NB4 (cell line): ENCODE measurements at places on chromosomes 1 and 21.

DNA sequence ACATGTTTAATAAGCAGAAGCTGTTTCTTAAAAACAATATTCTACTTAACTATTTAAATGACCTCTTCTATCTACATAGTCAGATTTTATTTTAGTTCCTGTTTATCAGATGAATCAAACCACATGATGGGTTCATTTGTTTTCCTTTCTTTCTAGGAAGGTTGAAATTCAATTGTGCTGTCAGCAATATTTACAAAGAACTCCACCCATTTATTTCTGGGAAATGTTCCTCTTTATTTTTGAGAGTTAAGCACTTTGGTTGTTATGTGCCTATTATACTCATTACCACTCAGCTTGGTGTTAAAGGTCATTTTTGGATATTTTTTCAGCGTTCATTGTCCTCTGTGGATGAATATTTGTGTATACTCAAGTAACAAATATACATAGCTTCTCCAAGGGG lies 84.9 kb downstream of the C4BPA start:
- no peak for DNase-seq

GRCh38 chr1:107870696-107871095 lies 94.3 kb downstream of the VAV3 start:
- DNase-seq: no peak

DNA sequence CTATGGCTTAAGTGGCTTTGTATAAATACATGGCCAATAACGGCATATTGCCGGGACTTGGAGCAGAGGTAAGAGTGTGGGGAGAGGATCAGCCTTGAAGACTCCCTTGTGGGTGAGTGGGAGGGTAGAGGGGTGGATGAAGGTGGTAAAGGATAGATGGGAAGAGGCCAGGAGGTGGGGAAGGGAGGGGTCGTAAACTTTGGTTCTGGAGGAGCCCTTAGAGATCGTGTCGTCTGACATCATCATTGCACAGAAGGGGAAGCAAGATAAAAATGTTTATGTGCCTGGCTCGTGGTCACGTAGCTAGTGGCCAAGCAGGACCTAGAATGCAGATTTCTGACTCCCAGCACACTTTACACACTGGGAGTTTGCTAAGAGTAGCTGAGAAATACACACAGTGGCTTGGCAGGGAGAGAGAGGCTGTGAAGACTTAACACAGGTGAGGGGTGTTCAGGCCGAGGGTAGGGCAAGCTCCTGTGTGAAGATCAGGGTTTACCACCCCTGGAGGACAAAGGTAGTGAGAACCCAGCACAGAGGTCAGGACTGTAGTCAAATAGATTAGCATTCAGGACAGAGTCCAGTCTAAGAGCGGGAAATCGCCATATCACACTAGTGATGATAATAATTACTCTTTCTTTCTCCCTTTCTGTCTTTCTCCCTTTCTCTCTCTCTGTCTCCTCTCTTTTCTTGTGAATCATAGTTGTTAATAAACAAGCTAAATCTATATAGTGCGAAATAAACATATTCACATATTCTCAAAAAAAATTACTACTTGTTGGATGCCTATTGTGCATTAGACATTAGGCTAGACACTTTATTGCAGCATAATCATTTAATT lies 75.5 kb downstream of the LRRC8D start:
- peak; percentile 68 for DNase-seq

DNA sequence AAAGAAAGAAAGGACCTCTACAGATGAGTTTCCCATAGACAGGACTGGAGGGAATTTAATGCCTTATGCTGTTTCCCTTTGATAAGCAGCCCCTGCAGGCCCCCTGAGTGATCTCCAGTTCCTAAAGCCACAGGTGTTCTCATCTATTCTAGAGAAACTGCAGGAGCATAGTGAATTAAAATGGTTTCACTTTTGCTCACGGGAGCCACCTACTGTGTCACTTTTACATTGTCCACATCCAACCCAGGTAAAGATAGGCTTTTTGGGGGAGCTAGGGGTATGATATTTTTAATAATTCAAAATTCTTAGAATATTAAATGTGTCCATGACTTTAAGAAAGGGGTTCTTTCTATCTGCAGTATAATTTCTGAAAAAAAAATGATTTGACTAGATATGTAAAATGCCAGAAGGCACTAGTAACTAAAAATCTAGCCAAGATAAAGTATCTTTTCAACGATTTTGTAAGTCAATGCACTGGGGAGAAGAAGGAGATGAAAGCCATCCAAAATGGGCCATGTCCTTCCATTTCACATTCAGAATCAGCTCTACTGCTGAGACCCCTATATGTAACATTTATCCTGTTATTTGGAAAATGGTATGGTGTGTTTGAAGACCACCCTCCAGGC lies 267.3 kb upstream of the DUSP10 start:
- peak; percentile 33 for DNase-seq

DNA sequence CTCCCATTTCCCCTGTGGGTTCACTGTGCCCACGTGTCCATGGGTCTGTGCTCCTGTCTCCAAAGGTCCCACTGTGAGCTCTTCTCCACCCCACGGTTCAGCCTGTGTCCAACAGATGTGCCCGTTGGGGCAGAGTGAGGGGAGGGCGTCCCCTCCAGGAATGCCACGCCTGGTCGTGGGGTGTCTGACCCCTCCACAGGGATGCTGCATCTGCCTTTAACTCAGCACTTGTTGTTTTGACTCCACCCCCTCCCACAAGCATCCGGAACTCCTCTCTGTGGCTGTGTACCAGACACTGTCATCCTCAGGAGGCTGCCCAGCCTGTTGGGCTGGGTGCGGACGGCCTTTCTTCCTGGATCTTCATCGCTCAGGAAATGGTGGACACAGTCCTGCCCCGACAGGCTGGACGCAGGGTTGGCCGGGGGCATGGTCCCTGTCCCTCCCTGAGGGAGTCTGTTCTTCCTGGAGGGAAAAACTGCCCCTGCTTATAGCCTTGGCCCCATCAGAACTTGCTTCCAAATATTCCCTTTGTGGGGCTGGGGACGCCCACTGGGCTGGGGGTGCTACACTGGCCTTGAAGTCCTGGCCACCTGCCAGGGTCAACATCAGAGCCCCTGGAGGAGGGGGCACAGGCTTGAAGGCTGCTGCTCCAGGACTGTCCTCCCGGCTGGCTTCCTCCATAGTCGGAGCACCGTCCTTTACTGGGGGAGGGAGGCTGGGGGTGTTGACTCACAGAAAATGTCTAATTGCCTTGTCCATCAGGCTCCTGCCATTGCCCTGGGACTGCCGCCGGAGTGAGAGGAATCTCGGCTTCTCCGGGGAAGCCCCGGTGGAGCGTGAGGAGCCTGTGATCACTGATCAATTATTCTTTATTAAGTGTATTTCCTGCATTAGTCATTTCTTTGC lies 182.0 kb upstream of the C1orf174 start:
- DNase-seq: no peak

- DNase-seq: no peak
These were observed 76.1 kb downstream of the SLC25A24 start for GRCh38 chr1:108124023-108124422.

GRCh38 chr1:46612937-46613660 lies 3.5 kb downstream of the MOB3C start:
- no peak for DNase-seq

DNA sequence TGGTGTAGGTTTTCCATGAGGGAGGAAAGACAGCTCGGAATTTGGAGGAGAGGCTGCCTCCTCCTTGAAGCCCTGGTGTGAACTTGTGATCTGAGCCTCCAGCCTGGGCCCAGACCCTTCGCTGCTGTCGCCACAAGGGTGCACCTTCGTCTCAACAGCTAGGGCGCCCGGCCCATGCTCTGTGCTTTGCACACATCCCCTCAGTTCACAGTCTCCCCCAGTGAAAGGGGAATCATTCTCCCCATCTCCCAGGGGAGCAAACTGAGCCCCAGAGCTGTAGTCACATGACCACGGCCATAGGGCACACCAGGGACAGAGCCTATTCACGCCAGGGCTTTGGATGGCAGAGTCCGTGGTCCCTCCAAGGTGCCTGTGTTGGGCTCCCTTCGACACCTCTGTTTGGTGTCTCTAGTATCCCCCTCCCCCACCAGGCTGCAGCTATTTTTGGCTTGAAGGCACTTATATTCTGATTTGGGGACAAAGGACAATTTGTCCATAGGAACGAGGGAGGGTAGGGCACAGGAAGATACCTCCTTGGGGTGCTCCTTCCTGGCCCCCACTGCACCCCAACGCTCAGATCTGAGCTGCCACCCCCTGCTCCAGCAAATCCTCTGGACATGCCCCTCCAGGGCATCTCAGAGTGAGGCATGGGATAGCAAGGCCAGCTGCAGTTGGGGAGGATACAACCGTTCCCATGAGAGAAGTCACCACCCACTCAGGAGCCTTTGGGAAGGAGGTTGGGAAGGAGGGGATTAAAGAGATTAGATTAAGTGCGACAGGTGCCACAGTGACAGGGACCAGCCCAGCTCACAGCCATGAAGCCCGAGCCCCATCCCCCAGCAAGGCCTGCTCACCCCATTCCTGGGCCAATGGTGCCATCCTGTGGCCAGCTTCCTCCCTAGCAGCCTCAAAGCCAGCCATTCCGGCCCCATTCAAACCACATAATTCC lies 15.7 kb downstream of the MATN1 start:
- peak; percentile 71 for DNase-seq

GRCh38 chr21:44083631-44084291 lies 23.4 kb upstream of the PWP2 start:
- DNase-seq: no peak

GRCh38 chr1:162353078-162353477 lies 23.6 kb downstream of the SPATA46 start:
- peak; percentile 14 for DNase-seq

DNA sequence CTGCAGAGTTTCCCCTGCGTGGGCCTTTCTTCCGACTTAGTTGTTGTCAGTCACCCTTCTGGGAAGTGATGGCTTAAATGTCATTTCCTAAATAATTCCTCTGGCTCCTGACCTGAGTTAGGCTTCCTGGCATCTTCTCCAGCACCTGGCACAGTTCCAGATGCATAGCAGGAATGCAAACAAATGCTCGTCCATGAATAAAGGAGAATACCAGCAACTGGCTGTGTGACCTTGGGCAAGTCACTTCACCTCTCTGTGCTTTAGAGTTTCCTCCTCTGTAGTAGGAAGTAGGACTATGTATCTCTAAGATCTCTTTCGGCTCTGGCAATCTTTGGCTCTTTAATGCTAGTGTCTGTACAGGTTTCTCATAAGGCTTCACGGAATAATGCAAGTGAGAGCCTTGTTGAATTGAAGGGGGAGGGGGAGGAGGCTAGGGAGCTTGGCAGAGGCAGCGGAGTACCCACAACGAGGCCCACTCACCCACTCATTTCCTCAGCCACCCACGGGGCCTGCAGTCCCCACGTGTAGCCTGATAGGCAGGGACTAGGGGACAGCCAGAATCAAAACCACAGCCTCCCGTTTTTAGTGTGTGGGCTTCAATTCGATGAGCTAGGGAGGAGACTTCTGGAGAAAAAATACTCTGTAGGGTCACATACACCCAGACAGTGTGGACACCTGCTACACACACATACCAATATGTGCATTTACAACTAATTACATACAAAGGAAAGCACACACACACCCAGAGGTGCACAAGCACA lies 48.1 kb downstream of the TENT5C start:
- DNase-seq: no peak

DNA sequence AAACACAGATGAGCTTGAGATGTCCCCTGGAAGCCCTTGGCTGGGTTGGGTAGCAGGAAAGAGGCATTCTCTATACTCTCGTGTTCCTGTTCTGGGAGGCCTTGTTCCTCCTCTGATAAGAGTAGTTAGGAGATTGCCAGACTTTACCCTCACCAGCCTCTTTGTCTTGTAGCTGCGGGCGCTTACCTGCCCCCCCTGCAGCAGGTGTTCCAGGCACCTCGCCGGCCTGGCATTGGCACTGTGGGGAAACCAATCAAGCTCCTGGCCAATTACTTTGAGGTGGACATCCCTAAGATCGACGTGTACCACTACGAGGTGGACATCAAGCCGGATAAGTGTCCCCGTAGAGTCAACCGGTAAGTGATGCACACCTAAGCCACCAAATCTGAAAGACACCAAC lies 5.2 kb downstream of the AGO1 start:
- no peak for DNase-seq

GRCh38 chr21:26177187-26177586 lies 6.6 kb upstream of the APP start:
- DNase-seq: no peak

GRCh38 chr21:15250384-15250783 lies 185.6 kb upstream of the NRIP1 start:
- no peak for DNase-seq

GRCh38 chr1:90940746-90941145 lies 81.1 kb downstream of the ZNF644 start:
- no peak for DNase-seq

GRCh38 chr1:209627027-209627731 lies 25.0 kb downstream of the LAMB3 start:
- peak; percentile 32 for DNase-seq

GRCh38 chr21:15682977-15683376 lies 46.8 kb upstream of the USP25 start:
- peak; percentile 53 for DNase-seq

GRCh38 chr1:30305061-30305460 lies 418.3 kb downstream of the MATN1 start:
- DNase-seq: no peak

GRCh38 chr1:226125097-226125630 lies 61.4 kb downstream of the ACBD3 start:
- DNase-seq: peak; percentile 84

- DNase-seq: no peak
These were observed 513.0 kb downstream of the PTPRC start for GRCh38 chr1:199151634-199152425.

DNA sequence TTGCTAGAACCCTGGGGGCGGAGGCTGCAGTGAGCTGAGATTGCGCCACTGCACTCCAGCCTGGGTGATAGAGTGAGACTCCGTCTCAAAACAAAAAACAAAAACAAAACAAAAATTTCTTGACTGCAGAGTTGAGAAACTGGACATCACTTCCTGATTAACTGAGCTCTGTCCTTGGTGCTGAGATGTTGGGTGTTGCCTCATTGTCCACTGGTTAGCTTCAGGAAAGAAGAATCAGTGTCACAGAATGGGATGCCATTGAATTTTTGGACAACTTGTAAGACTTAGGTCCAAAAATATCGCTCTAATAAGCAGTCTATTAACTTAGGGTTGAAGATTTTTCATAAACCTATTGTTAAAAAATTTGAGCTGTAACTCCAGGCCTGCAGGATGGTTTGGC lies 23.8 kb upstream of the KCNA10 start:
- peak; percentile 47 for DNase-seq

DNA sequence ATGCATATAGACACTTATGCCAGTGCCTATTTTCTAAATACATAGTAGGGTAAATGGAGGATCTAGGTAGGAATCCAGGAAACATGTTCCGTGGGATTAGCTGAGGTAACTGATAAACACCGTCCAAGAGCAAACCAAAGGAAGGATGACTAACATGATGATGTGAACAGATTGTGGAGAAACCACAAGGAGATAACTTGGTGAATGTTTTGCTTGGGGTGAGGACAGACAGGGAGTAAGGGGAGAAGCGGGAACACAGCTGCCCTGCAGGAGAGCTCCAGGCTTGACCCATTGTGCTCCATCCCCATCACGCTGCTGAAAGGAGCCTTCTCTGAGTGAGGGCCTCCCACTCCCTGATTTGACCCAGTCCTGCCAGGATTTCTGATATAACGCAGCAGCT lies 87.0 kb upstream of the ZC3H11B start:
- no peak for DNase-seq

- no peak for DNase-seq
These were observed 283.6 kb upstream of the C1orf105 start for GRCh38 chr1:172136925-172137324.

- DNase-seq: no peak
These were observed 43.9 kb downstream of the FH start for GRCh38 chr1:241475671-241476070.
